ENCODE measurements at places on chromosomes 3 and 15.

GRCh38 chr15:77904901-77905300, 172.6 kb downstream of the TBC1D2B start:
- DNase-seq = no peak

GRCh38 chr3:160001850-160002623, 13.4 kb downstream of the IL12A start:
- DNase-seq = no peak

DNA sequence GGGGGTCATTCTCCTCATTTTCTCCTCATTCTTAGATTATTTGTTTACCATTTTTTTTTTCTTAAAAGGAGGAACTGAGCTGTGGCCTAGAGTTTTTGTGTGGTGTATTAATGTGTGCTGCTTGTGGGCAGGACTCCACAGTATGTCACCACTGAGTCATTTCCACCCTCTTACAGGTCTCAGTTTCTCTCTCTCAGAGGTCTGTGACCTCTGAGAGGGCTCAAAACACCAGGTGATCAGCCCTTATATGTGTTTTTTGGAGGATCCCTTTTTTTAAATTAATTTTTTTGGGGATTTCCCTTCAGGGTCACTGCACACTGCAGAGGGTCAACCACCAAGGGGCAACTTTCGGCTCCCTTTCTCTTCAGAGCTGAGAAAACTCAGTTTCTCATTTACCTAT, 166.4 kb downstream of the SUCNR1 start:
- DNase-seq = no peak

DNA sequence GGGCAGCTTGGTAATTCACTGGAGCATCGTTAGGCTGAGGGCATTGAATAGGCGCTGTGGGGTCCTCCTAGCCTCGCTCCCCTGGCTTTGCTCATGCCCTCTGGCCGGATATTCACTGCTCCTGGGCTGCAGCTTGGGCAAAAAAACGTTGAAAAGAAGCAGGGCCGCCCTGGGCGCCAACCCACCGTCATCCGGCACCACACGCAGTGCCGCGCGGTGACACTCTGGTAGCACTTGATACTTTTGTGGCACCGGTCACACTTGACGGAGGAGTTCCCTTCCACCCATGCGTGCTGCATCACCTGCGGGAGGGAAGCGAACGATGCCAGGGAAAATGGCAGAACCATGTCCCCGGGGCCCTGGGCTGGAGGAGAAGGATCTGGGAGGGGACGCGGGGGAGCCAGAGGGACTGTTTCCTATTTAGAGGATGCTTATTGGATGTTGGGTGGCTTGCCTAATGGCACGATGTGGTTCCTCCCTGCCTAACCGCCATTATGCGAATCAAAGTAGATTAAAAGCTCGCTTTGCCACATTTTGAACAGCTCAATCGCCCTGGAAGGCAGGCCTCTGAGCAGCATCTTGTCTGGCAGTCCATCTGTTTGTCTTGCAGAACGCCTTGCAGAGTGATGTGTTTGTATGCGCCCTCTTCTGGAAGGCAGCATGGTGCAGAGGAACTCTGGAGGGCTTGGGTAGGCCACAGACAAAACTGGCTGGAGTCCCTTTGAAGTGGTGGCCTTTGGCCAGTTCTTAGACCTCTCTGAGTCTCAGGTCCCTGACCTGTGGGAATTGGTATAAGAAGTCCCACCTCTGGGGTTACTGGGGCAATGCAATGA, 93.2 kb downstream of the DGKG start:
- no peak for DNase-seq

- DNase-seq = no peak
Observed at GRCh38 chr3:8713901-8714759, 19.5 kb upstream of the CAV3 start.

- no peak for DNase-seq
Observed at GRCh38 chr3:112372396-112372795, 39.4 kb downstream of the CD200 start.

DNA sequence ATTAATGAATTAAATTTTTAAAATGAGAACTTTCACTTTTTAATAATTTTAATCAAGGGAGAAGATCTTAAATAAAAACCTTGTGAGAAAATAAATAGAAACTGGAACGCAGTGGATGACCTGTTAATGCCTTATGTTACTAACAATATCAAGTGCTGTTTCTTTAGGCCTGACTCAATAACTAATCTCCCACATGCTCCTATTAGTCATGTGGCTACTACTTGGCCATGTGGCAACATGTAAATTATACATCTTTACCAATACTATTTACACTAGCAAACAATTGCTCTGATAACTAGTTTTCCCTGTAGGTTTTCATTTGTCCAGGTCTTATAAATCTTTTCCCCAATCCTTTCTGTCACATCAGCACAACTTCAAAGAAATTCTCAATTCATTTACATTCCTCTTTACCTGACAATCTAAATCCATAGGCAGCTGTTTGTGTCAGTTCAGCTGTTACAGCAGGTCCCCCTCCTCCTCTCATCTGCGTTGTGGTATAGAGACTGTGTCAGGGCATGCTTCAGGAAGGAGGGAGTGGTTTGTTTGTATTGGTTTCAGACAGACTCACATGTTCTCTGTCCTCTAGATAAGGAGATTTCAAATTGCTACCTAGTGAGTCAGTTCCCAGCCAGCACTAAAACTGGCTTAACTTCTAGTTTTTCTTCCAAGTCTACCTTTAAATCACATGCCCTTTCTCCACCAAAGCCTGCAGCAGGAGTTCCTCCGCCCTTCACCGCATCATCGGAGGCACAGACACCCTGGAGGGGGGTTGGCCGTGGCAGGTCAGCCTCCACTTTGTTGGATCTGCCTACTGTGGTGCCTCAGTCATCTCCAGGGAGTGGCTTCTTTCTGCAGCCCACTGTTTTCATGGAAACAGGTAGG, 11.3 kb upstream of the C3orf52 start:
- peak; percentile 51 for DNase-seq

DNA sequence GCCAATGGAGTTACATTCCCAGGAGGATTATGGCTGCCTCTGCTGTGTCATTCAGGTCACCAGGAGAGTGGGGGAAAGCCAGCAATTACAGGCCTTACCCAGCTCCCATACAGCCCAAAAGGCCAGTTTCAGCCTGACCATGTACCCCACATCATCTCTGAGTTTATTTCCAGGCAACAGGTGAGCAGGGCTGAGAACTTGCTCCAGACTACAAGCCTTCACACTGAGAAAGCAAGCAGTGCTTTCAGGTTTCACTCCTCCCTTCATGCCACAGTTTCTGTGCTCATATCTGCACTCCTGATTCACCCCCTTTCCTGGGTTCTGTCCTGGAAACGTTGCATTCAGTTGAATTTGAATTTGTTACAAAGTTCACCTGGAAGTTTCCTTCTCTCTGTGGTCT, 68.1 kb upstream of the ABI3BP start:
- DNase-seq = no peak

DNA sequence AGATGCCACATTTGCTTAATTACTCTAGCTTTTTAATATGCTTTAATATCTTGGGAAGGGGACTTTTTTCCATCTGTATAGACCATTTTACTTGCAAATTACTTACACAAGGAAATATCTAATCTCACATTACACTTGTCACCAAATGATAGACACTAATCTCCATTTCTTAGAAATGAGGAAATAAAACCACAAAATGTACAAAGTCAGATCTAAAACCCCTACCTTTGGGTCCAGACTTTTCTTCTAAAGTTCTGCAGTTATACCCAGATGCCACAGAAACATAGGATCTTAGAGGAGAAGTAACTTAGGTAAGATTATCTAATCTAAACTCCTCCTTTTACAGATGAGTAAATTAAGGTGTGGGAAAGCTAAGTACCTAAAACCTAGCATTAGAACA, 44.3 kb downstream of the CD200R1L start:
- DNase-seq = no peak

DNA sequence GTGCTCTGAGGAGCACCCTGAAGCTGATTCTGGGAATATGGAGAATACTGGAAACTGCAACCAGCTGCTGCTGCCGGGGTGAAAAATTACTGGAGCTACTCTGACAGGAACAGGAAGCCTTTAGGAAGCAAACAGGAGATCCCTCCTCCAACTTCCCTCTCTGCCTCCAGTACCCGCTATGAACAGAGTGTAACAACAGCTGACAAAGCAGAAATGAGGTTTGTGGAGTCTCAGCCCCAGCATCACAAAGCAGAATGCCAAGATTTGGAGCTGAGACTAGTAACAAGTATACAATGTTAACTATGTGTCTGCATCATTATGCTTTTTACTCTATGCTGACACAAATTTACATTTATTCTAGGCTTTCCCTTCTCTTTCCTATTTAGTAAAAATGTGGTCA, 22.7 kb upstream of the PIAS1 start:
- no peak for DNase-seq

DNA sequence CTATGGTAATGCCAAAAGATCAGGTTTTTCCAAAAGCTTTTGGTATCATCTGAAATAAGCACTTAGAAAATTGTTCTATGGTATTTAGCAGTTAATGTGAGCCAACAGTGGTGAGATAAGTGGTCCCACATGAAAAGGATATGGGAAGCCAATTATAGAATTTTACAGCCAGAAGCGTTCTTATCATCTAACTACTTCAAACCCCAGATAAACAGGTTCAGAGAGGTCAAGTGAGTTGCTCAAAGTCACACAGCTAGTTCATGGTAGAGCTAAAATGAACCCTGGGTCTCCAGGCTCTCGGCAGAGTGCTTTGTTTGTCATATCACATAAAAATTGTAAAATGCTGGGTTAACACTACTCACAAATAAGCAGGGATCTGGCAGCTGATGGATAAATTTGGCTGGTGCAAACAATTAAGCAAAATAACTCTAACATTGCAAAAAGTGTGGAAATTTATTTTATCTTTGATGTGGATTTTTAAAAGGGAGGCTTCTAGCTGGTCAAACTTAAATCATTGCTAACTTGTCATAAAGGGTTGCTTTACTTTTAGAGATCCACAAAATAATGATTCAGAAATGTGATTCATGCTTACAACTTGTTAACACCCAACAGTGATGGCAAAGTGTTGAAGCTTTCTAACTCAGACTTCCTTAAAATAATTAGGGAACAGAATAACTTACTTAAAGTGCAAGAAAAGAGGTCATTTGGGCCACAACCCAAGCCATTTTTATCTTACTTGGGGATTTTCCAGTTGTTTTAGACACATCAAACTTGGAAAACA, 202.8 kb upstream of the TBC1D5 start:
- DNase-seq = no peak

GRCh38 chr15:73403171-73403570, 34.4 kb upstream of the HCN4 start:
- no peak for DNase-seq

DNA sequence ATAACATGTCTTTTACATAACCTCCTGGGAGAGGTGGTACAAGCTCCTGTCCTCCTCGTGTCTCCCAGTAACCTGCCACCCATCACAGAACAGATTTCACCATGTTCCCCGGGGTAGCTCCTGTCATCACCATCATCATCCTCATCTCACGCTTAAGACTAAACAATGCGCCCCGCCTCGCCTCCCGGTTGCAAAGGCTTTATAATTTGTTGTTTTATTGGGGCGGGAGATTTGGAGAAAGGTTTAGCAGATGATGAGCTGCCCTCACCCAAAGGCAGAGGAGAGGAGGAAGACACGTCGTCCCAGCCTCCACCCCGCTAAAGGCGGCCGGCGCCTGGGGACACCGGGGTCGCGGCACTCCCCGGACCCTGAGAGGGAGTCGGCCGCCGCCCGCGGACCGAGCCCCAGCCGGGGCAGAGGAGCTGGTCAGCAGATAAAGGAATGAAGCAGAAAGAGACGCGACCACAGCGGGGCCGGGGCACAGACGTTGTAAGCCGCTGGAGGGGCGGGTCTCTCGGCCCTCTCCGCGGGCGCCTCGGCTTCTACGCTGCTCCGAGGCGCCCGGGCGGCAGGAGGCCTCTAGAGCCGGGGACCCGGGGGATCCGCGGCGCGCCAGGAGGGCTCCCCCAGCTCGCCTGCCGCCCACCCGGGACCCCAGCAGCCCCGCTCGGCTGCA, 589 bp downstream of the HERC1 start:
- DNase-seq = no peak

- DNase-seq = no peak
Observed at GRCh38 chr3:151630938-151631441, 102.7 kb upstream of the AADACL2 start.

GRCh38 chr3:119375510-119375909, 81.3 kb downstream of the ARHGAP31 start:
- no peak for DNase-seq

DNA sequence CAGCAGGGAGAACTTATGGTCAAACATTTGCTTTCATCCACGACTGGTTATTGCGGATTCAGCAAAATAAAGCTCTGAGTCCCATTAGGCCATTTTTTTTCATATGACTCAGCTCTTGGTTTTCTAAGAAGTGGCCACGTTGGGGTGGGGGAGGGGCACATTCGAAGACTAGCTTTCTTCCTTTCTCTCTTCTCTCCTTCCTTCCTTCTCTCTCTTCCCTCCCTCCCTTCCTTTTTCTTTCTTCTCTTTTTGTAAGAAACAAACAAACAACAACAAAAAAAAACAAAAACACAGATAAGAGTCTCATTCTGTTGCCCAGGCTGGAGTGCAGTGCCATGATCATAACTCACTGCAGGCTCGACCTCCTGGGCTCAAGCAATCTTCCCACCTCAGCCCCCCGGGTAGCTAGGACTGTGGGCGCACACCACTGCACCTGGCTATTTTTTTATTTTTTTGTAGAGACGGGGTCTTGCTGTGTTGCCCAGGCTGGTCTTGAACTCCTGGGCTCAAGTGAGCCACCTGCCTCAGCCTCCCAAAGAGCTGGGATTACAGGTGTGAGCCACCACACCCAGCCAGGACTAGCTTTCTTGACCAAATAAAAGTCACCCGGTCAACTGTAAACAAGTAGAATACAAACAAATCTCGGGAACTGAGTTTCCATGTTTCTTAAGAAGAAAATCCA, 41.6 kb downstream of the ABCC5 start:
- DNase-seq = no peak

- DNase-seq = no peak
Observed at GRCh38 chr3:140748-141330, 55.7 kb upstream of the CHL1 start.

DNA sequence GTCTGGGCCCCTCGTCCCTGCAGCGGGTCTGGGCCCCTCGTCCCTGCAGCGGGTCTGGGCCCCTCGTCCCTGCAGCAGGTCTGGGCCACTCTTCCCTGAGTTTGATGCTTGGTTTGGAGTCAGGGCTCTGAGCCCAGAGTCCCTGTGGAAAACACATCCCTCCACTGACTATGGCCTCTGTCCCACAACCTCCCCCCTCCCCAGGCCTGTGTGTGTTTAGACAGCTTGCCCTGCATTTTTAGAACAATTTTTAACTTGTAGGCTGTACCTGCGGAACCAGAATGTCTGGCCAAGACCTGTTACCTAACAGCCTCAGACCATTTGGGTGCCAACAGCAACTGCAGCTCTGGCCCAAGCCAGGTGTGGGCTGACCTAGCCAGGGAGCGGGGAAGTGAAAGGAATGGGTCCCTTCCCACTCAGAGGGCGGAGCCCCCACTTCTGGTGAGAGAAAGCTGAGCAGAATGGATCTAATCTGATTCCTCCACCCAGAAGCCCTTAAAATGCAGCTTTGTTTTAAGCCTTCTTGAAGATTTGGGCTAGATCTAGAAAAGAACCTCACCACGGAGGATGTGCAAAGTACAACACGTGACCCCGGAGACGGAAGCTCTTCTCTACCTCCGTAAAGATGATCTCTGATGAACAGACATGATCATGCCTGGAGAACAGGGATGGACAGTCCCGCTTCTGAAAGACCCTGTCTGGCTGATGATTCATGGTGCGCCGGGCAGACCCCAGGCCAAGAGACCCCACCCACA, 60.5 kb upstream of the TFRC start:
- DNase-seq = no peak

GRCh38 chr3:190059242-190059590, 61.5 kb downstream of the P3H2 start:
- DNase-seq = peak; percentile 46
